ENCODE measurements at places on chromosomes 3 and 15. TPM values are rescaled to one million over a fixed set of nuclear protein-coding genes. Genes with fewer than 3 reads are reported as not detected.

DNA sequence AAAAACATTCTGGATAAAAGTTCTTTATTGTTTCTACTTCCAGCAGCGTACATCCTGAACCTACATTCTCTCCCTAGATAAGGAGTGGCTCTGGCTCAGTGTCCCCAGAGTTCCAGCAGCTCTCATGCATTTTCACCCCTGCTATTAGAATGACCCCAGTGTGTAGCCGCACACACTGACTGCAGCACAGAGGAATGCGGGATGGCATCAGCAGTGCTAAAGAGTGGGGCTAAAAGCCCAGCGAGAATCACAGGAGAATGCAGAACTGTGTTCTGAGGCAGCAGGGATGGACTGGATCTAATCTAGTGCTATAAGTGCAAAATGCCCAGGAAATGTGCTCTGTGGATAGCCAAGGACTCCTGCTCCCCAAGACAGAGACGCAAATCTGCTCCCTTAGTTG lies 66.4 kb upstream of the TJP1 start:
- no peak for DNase-seq

GRCh38 chr3:34107669-34108068 lies 309.2 kb downstream of the PDCD6IP start:
- no peak for DNase-seq

DNA sequence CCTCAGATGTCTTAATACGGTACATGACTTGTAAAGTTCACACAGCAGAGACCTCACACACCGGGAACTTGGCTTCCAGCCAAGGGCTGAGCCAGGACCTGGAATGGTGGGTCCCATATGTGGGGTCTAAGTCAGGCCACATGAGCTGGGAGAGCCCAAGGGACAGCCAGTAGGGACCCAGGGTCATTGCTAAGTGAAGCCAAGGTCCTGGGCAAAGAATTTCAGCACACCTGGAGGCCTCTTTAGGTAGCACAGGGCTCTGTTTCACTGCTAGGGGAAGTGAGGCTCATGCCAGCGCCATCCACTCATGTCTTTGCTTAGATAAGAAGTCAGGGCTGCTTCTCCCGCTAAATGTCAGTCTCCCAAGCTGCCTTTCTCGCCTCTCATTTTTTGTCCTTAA lies 116.6 kb upstream of the TLE3 start:
- DNase-seq: no peak

- no peak for DNase-seq
These were observed 221.8 kb downstream of the FEZF2 start for GRCh38 chr3:62151591-62151990.

- DNase-seq: no peak
These were observed 30.0 kb upstream of the PLSCR4 start for GRCh38 chr3:146280864-146281263.

DNA sequence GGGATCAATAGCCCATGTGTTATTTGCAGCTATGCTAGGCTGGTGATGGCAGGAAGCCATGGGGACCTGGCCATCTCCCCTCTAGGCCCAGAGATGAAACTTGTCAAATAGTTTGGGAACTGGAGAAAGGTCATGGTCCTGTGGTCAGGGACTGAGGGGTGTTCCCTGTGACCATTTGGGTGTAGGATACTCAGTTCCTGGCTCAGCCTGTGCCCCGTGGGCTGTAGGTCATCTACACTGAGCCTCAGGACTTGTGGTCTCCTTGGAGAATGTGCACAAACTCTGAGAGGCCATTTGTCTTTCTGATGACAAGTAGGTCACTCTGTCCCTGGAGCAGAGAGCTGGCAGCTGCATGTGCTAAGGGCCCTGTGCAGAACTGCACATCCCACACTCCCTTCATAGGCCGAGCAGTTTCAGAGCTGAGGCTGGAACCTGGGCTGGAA lies 17.5 kb downstream of the GASK1A start:
- DNase-seq: no peak

- no peak for DNase-seq
These were observed 262.1 kb downstream of the IGSF11 start for GRCh38 chr3:118772547-118773011.

DNA sequence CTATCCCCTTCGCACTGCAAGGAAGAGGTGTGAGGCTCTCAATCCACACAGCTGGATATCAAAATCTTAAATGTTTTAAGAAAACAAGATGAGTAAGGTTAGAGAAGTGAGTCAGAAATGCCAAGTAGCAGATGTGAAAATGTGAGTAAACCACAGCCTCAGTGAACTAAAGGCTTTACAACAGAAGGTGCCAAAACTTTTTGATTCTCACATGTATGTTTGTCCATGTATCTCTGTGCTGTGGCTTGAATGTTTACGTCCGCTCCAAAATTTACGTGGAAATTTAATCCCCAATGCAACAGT lies 126.8 kb upstream of the PFN2 start:
- DNase-seq: no peak

DNA sequence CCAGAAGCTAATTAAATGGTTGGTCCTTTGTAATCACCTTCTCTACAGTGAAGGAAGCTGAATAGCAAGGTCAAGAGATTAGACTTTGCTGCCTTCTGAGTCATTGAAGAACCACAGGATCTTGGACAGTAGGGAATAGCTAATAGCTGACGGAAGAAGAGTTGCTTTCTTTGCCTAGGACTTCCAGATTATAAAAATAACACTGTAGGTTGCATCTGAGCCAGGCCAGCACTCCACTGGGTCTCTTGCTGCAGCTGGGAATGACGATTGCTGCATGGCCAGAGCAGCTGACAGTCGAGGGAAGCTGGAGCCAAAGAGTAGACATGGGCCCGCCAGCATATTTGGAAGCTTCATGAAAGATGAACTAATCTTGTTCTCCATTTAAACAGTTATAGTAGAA lies 81.5 kb upstream of the KCNMB2 start:
- DNase-seq: peak; percentile 66

- DNase-seq: no peak
These were observed 5.6 kb downstream of the RAB8B start for GRCh38 chr15:63194880-63195568.

DNA sequence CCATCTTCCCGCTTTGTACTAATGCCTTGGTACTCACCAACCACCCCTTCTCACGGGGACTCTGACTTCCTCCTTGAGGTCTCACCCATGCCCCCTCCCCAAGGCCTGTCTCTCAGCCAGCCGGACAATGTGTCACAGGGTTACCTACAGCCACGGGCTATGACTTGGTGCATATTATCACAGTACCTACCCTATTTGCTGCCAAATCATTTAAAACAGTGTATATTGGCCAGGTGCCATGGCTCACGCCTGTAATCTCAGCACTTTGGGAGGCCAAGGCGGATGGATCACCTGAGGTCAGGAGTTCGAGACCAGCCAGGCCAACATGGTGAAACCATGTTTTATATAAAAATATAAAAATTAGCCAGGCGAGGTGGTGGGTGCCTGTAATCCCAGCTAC lies 93.4 kb upstream of the TBL1XR1 start:
- no peak for DNase-seq

- no peak for DNase-seq
These were observed 246.2 kb downstream of the ZBTB20 start for GRCh38 chr3:114900908-114901307.

DNA sequence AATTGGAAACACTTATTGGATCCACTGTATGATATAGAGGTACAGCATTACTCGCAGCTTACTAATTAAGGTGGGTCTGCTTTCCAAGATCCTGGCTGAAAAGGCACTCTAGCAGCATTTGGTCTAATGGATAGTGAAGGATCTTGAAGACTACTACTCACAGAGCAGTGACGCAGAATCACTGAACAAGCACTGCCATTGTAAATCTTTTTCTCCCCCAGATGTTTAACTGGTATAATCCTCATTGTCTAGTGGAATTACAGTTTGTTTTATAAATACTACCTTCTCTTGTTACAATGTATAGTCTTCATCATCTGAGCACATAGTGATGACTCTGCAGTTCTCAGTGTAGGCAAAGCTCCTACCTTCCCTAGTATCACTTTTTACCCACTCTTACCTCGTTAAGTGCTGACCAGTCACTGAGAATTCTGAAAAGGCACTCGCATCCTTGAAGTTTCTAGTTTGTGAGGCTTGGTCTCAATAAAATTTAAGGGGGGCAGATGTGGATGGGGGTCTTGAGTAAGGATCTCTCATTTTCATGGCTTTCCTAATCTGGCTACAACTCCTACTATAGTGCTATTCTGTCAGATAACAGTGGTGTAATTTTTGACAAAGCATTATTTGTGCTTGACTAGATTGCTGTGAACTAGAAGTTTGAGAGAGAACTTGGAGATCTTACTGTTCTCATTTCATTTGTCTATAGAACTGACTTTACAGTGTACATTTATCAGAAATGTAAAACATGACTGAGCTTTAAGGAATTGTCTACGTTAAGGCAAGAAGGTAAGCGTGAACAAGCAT lies 23.2 kb downstream of the MAPK6 start:
- DNase-seq: no peak

GRCh38 chr3:119627461-119627860 lies 29.8 kb downstream of the PLA1A start:
- no peak for DNase-seq

- DNase-seq: no peak
These were observed 67.5 kb downstream of the PROS1 start for GRCh38 chr3:93906245-93906644.

GRCh38 chr3:172065527-172065926 lies 26.1 kb downstream of the FNDC3B start:
- no peak for DNase-seq

DNA sequence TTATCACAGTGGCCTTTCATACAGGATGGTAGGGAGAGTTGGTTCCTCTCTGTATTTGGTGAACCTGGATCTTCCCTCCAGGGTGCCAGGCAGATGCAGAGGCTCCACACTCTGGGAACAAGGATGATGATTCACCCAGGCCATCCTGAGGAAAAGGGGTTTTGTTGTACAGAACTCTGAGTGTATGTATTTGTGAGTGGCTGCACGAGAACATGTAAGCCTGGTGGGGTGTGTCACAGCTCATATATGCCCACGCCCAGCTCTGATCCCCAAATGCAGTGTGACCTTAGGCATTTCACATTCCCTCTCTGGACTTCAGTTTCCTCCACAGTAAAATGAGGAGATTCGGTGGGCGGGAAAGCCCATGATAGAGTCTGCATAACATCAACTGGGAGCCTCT lies 11.6 kb upstream of the CILP start:
- DNase-seq: no peak

DNA sequence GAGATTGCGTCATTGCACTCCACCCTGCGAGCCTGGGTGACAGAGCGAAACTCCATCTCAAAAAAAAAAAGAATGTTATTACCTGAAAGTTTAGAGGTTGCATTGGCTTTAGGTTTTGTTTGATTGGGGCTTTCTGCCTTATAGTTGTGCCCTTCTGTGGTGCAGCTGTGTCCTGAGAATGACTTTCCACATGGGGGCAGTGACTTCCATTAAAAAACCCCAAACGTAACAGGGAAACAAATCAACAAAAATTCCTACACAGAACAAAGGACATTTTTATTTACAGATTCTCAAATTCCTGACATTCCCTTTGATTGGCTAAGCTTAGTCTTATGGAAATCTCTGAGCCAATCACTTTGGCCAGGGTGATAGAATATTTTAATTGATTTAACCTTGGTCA lies 154.1 kb upstream of the GPR149 start:
- no peak for DNase-seq

DNA sequence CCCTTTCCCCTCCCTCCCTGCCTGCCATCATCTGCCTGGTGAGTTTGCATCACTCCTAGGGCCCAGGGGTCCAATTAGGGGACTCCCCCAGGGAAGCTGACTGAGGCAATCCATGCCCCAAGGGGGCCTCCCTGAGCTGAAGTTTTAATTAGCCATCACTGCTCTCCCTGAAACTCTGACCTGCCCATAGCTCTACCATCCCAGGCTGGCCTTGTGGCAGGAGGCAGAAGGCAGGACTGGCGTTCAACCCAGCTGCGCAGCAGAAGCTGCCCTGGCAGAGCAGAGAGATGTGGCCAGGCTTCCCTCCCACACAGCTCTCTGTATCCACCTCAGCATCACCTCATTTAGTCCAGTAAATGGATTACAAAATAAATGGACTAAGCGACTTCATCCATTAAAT lies 7.7 kb upstream of the C15orf39 start:
- DNase-seq: no peak

DNA sequence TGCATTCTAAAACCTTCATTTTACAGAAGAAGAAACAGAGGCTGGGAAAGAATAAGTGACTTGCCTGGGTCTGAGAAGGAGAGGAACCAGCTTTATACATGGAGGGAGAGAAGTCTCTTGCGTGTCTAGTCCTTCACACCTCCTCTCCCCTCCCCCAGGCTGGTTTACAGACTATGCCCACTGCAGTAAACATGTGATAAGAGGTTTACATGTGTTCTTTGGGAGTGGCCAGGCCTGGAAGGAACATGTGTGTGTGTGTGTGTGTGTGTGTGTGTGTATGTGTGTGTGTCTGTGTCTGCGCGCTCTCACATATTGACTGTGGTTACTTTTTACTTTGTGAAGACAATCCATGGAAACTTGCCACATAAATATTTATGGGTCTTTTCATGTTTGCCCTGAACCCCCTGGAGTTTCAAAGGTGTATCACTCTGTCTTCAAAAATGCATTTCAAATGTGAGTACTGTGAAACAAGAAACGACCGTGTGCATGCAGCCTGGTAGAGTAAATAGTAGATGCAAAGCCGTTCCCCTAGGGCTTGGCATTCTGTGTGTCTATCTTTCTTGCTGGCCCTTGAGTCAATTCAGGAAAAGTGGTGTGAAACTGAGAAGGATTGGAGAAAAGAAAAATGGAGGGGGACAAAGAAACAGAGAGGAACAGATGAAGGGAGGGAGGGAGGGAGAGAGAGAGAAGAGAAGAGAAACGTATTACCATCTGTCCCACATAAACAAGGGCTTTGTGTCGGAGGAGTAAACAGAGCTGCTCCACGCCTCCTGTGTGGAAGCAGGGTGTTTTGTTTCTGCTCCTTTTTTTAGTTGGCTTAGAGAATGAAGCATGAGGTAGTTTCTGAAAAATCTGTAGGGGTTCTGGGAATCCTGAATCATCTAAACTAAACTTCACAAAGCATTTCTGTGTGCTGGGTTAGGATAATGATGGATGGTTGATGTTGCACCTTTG lies 51.7 kb downstream of the CLDN11 start:
- DNase-seq: no peak

GRCh38 chr3:194893121-194893987 lies 207.7 kb downstream of the FAM43A start:
- peak; percentile 11 for DNase-seq

ROPN1 gene
- not detected for total RNA-seq

ITIH4 gene
- total RNA-seq: 1.2 TPM

CCDC51 gene
- total RNA-seq: 8.4 TPM

SLC12A1 gene
- total RNA-seq: not detected

STT3B gene
- 78.0 TPM for total RNA-seq

SLC12A8 gene
- 1.1 TPM for total RNA-seq

GPR149 gene
- total RNA-seq: not detected

GRAMD2A gene
- total RNA-seq: not detected

TRH gene
- 0.55 TPM for total RNA-seq

GABRA5 gene
- total RNA-seq: 0.59 TPM

Measured in right atrium auricular region (tissue), 2 donors.